Calu3 (cell line): ENCODE measurements at places on chromosomes 7 and 10. TPM values are rescaled to one million over a fixed set of nuclear protein-coding genes. Genes with fewer than 3 reads are reported as not detected.

The TAS2R3 gene
- 2.8 and 3.8 TPM in 2 replicates for total RNA-seq

DNA sequence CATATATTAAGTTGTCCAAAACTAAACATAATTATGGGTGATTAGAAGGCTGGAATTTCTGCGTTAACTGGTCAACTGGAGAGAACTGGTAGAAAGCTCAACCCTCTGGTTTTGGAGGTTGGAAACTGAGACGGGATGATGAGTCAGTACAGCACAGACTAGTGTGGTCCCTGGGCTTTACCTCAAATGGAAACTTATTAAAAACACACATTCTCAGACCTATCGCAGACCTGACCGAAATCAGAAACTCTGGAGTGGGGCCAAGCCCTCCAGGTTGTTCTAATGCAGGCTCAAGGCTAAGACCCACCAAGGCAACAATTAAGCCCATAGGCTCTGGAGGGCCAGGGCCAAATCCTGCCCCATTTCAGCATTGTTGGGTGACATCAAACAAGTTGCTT is 136.9 kb downstream of the KCNMA1 start:
- H3K4me3 ChIP-seq = no peak overlapping the region
- peaks cover 10% of the 10 kb centered on the region for H3K4me1 ChIP-seq
- H3K27me3 ChIP-seq = peaks cover 22% of the 10 kb centered on the region
- no peak for DNase-seq

- no peak overlapping the region for H3K27ac ChIP-seq
- peaks cover 26% of the 10 kb centered on the region for H3K27me3 ChIP-seq
- H3K36me3 ChIP-seq = no peaks in the 10 kb centered on the region
- peaks cover 13% of the 10 kb centered on the region for H3K4me1 ChIP-seq
- no peak for DNase-seq
- H3K4me3 ChIP-seq = no peak overlapping the region
These were observed 22.6 kb upstream of the CPN1 start for GRCh38 chr10:100104300-100104699.

- H3K27ac ChIP-seq = no peak overlapping the region
- no peak overlapping the region for H3K4me3 ChIP-seq
- H3K4me1 ChIP-seq = no peaks in the 10 kb centered on the region
These were observed 1080.6 kb upstream of the LRRN3 start for GRCh38 chr7:110010359-110010758.

DNA sequence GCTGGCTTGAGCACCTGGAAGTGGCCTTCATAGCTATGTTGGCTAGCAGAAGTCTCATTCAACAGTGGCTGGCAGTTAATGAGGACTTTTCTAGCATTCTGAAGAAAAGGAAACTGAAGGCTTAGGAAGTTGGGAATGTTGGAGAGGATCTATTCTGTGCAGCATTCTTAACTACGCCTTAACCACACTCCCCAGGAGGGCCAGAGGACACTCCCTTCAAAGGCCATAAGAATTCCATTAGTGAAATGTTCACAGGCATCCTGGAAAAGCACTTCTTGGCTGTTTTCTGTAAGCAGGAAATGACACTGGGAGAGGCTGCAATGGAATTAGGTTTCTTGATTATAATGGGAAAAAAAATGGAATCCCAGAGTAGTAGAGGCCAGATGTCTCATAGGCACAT is 188.9 kb downstream of the ARHGAP12 start:
- H3K4me3 ChIP-seq = no peak overlapping the region
- H3K4me1 ChIP-seq = no peaks in the 10 kb centered on the region
- H3K36me3 ChIP-seq = no peaks in the 10 kb centered on the region
- H3K27me3 ChIP-seq = no peaks in the 10 kb centered on the region
- peak overlapping the region; percentile 66 for H3K27ac ChIP-seq
- DNase-seq = no peak
